ENCODE measurements at places on chromosomes 1 and 21.
A peak's percentile ranks its signal among the peaks of the same experiment; 100 is the strongest.

DNA sequence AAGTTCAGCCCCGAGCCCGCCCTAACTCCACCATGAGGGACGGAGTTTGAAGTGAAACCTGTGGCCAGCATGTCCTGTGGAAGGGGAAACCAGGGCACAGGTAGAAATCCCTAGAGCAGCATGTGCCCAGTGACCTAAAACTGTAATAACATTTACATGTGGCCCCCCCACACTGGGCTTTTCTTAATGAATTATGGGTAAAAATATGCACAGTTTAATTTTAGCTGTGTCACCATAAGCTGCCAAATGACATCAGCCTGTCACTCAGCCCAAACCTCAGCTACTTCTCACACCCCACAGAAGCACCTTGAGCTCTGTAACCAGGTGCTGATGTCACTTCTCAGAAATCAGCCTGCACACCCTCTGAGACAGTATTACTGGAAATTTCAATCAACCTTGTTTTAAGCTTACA is 50.0 kb upstream of the SLC19A1 start:
- peak; percentile 56 for DNase-seq

GRCh38 chr1:77834771-77835334 is 53.6 kb upstream of the NEXN start:
- DNase-seq = no peak

- DNase-seq = no peak
Observed at GRCh38 chr1:22375601-22376000, 76.0 kb upstream of the ZBTB40 start.

GRCh38 chr21:21383126-21383525 is 384.9 kb downstream of the NCAM2 start:
- DNase-seq = no peak

All from GM19239 (cell line).